Hematopoietic multipotent progenitor cell (in vitro differentiated cells): ENCODE measurements at places on chromosomes 12 and 14. TPM values are rescaled to one million over a fixed set of nuclear protein-coding genes. Genes with fewer than 3 reads are reported as not detected.
A peak's percentile ranks its signal among the peaks of the same experiment; 100 is the strongest.

GRCh38 chr14:41608681-41609390 is 2.2 kb downstream of the LRFN5 start:
- DNase-seq: peak; percentile 7

DNA sequence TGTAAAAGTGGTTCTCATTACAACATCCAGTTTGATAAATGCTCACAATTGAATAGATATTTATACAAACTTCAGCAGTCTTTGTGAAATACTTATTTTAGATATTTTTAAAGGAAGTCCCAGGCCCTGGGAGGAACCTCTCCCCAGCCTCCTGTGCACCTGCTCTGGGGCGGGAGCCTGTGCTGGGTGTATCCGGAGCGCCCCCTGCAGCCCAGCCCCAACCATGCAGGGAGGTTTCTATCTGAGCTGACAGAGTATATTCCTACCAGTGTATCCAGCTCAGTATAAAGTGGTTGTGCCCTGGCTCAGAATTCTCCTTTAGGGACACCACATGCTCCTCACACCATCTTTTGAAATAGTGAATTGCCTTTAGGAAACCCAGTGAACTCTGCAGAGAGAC is 851.8 kb downstream of the TMEM121 start:
- DNase-seq: no peak

- no peak for DNase-seq
Measured at GRCh38 chr12:117067638-117068037, 31.6 kb downstream of the TESC start.

DNA sequence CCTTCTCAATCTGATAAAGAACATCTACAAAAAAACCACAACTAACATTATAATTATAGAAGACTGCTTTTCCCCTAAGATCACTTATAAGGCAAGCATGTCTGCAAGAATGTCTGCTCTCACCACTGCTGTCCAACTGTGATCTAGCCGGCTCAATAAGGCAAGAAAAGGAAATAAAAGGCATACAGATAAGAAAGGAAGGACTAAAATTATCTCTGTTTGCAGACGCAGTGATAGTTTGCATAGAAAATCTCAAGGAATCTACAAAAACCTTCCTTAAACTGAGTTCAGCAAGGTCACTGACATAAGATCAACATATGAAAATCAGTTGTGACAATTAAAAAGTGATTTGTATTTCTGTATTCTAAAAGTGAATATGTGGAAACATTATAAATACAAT is 138.0 kb upstream of the EGLN3 start:
- no peak for DNase-seq

- no peak for DNase-seq
Measured at GRCh38 chr12:93441081-93441616, 598 bp downstream of the UBE2N start.

LPCAT3 gene
- total RNA-seq: 33.1 TPM

DNA sequence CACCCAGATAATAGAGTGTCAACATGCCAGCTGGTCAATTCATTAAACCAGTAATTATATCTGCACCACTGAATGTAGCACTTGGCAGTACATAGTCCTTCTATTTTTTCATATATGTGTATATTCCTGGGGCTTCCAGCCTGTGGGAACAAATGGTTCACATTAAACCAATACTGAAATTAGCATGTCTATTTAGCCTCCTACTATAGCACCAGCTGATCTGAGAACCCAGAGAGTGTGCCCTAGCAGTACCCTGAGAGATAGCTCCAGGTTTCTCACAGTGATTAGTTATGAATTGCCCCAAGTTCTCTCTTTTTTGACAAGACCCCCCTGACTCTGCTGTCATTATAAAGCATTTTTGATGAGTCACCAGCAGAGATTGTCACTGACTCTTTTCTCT is 1097.3 kb upstream of the FLRT2 start:
- no peak for DNase-seq

RASAL1 gene
- 0.27 TPM for total RNA-seq

GRCh38 chr12:77540097-77540496 is 290.6 kb upstream of the NAV3 start:
- no peak for DNase-seq

ITGA7 gene
- total RNA-seq: 1.1 TPM

DNA sequence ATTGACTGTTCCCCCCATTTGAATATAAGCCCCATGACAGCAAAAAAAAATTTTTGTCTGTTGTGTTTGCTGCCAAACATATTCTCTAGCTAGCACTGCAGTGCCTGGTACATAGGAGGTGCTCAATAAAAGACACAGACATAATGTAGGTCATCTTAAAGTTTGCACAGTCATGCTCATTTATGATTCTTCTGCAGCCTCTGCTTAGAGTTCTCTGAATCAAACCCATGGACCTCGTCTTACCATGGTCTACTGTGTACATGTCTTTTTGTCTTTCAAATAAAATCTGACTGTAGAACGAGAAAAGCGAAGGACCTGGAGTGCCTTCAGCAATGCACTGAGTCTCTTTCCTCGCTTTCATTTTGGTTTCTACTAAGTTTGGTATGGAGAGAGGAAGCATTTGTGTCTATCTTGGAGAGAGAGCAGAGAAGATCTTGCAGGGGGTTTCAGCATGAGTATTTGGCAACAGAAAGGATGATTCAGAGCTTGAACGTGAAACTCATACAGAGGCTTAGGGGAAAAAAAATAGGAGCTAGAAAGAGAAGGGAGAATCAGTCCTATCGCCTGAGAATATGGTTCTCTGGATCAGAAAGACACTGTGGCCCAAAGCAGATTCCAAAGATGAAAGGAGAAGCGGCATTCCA is 38.8 kb upstream of the TMCC3 start:
- no peak for DNase-seq

SERPINA12 gene
- total RNA-seq: not detected

DNA sequence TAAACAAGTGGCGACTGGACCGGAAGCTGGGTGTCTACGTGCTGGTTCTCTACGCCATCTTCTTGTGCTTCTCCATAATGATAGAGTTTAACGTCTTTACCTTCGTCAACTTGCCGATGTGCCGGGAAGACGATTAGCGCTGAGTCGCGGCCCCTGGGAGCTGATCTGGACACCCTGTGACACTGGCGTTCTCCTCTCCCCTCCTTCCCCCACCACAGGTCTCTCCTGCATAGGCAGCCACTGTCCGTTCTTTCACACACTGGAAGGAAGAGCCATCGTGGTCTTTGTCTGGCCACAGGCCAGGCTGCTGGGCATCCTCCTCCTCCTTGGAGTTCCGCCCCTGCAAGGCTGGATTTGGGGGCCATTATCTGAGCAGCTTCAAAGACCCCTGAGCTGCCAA is 20.1 kb upstream of the RIN3 start:
- no peak for DNase-seq

- DNase-seq: no peak
Measured at GRCh38 chr14:102345232-102345631, 17.5 kb downstream of the CINP start.

NRXN3 gene
- total RNA-seq: 0.27 TPM

DNA sequence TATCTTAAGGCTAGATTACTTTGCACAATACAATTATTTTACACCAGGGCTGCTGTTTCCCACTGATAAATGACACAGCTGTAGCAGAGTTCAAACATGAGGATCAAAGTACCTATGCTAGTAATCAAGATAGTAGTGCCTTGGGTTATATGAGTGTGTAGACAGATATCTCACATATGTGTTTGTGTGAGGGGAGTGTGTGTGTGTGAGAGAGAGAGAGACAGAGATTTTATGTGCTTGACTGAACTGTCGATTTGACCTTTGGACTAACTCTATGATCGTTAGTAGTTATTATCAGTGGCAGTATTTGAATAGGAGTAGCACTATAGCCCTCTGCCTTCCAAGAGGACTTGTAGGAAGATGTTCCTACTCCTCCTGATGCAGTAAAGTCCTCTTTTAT is 15.5 kb downstream of the PLEKHA5 start:
- no peak for DNase-seq
